Activated T-cell treated with anti-CD3 and anti-CD28 coated beads, Interleukin-2, amount 50 U/mL, for 48 hours (primary cell): ENCODE measurements at places on chromosomes 3 and 15.
A peak's percentile ranks its signal among the peaks of the same experiment; 100 is the strongest.

DNA sequence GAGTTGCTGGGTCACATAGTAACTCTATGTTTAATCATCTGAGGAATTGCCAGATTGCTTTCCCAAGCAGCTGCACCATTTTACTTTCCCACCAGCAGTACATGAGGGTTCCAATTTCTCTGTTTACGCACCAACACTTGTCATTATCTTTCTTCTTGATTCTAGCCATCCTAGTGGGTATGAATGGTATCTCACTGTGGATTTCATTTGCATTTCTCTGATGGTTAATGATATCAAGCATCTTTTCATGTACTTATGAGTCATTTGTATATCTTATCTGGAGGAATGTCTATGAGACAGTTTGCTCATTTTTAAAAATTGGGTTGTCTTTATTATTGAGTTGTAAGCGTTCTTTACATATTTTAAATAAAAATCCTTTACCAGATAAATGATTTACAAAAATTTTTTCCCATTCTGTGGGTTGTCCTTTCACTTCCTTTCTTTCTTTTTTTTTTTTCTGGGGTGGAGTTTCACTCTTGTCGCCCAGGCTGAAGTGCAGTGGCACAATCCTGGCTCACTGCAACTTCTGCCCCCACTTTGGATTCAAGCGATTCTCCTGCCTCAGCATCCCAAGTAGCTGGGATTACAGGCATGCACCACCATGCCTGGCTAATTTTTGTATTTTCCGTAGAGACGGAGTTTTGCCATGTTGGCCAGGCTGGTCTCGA is 8.9 kb upstream of the SGO1 start:
- no peak for DNase-seq

DNA sequence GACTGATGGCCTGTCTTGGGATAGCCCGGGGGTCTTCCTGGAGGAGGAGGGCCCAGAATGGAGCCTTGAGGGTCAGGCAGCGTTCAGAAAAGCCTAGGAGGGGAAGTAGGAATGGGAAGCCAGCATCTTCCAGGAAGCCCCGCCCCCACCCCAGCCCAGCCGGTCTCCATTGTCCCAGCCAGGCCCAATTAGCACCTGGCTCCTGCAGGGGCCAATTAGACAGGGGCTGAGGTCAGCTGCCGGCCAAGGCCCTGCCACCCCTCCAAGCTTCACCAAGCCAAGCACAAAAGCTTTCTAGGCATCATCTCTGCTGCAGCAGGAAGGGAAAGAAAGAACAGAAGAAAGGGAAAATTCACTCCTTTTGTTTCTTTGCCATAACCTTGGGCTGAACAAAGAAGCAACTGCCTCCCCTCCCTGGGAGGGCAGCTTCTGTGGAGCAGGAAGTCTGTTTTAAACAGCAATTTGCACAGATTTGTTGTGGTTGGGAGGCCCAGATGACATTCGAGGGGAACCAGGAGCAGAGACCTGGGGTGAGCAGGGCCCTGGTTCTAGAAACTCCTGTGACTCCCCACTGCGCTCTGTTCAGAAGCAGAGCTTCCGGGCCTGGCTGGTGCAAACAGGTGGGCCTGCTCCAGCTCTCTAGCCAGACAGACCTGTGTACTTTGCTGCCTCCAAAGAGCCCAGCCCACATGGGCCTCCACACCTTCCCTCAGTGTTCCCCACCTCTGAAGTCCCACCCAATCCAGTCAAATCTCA is 47.7 kb downstream of the CYP11A1 start:
- DNase-seq: no peak

- no peak for DNase-seq
These were observed 46.6 kb downstream of the SMAD6 start for GRCh38 chr15:66748708-66749035.

- DNase-seq: peak; percentile 1
These were observed 27.3 kb downstream of the ALDH1L1 start for GRCh38 chr3:126152901-126153694.

DNA sequence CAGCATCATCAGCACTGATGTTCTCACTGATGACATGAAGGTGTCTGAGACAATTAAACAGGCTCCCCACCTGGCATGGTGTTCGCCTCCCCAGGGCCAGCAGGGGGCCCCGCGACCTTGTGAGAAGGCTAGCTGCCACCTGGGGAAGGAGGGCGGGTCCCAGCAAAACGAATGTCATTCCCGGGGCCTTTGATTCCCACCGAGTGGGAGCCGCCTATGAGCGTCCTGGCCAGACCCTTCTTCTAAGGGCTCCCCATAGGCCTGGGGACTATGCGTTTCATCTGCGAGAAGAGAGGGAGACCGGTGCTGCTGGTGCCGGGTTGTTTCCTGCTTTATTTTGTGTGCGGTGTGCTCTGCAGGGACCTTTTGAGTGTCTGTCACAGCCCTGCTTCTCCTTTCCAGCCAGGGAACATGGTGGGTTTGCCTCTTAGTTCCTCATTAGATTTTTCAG is 20.5 kb upstream of the MINDY4B start:
- DNase-seq: peak; percentile 82

DNA sequence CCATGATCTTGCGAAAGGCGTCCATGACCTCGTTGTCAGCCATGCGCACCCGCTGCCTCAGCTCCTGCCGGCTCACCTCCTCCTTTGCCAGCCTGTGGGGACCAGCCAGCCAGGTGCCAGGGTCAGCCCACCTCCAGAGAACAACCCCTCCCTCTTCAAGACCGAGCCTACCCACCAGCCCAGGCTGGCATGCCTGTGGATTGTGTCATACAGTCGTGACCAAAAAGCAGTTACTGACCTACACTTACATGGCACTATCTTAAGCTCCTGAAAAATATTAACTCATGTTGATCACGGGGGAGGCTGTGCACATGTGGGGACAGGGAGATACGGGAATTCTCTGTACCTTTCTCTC is 10.7 kb upstream of the CAMK1 start:
- DNase-seq: no peak

DNA sequence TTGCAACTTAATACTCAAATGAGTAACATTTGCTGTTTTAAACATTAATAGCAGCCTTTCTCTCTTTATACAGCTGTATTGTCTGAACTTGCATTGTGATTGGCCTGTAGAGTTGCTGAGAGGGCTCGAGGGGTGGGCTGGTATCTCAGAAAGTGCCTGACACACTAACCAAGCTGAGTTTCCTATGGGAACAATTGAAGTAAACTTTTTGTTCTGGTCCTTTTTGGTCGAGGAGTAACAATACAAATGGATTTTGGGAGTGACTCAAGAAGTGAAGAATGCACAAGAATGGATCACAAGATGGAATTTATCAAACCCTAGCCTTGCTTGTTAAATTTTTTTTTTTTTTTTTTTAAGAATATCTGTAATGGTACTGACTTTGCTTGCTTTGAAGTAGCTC is 40.3 kb downstream of the CTNNB1 start:
- DNase-seq: no peak

- no peak for DNase-seq
These were observed 586.7 kb downstream of the NTRK3 start for GRCh38 chr15:87669846-87670245.

GRCh38 chr3:113374078-113374477 is 67.2 kb downstream of the CFAP44 start:
- DNase-seq: no peak

DNA sequence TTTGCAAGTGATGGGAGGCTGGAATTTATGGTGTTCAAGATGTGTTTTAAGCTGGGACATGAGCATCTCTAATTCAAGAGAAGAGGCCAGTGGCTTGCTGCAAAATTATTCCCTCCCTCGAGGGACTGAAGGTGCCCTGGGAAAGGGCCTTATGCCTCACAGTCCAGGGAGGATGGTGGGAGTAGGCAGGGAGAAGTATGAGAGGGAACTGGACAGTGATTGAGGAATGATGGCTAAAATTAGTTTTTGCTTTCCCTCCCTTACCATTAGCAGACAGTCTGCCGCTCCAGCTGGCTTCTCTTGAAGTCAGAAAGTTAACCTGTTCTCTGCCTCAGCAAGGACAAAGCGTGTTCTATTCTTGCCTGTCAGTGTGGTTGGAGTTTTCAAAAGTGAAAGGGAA is 139.8 kb upstream of the SEMA6D start:
- no peak for DNase-seq

GRCh38 chr15:33963831-33964664 is 4.2 kb upstream of the CHRM5 start:
- no peak for DNase-seq

GRCh38 chr3:170002231-170002630 is 35.6 kb upstream of the GPR160 start:
- DNase-seq: no peak

GRCh38 chr15:85954586-85954985 is 125.1 kb upstream of the AGBL1 start:
- DNase-seq: no peak

GRCh38 chr3:126381966-126382365 is 12.7 kb upstream of the CFAP100 start:
- no peak for DNase-seq

DNA sequence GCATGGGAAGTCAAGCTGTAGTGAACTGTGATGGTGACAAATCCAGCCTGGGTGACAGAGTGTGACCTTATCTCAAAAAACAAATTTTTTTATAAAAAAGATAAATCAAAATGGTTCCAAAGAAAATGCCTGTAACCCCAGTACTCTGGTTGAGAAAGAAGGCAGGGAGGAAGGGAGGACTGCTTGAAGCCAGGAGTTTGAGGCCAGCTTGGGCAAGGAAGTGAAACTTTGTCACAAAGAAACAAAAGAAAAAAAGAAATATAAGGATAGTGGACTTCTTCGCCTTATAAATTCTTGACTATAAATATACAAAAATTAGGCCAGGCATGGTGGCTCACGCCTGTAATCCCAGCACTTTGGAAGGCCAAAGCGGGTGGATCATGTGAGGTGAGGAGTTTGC is 34.1 kb downstream of the SMARCC1 start:
- DNase-seq: no peak

GRCh38 chr15:70016511-70016994 is 81.2 kb downstream of the TLE3 start:
- DNase-seq: no peak

- no peak for DNase-seq
These were observed 28.5 kb upstream of the PTPRG start for GRCh38 chr3:61532739-61533500.

GRCh38 chr15:50145451-50145872 is 26.4 kb upstream of the ATP8B4 start:
- DNase-seq: no peak

DNA sequence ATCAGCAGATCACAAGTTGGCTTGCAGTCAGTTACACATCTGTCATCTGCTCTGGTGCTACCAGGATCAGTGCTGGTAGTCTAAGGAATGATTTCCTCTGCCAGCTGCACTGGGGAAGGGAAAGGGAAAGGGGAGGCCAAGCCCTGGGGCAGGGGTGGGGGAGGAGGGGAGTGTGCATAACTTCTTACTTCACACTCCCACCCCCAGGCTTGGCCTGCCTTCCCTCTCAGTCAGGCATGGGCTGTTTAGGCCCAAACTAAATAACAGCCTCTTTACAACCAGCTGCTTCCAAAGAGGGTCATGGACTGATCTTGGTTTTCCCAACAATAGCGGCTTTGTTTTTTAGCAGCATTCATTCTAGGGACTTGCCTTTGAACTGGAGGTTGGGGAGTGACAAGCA is 86.1 kb upstream of the PSMD6 start:
- no peak for DNase-seq

GRCh38 chr15:67372543-67372942 is 118.0 kb downstream of the IQCH start:
- no peak for DNase-seq

GRCh38 chr3:129019266-129019665 is 18.2 kb downstream of the EFCC1 start:
- no peak for DNase-seq

DNA sequence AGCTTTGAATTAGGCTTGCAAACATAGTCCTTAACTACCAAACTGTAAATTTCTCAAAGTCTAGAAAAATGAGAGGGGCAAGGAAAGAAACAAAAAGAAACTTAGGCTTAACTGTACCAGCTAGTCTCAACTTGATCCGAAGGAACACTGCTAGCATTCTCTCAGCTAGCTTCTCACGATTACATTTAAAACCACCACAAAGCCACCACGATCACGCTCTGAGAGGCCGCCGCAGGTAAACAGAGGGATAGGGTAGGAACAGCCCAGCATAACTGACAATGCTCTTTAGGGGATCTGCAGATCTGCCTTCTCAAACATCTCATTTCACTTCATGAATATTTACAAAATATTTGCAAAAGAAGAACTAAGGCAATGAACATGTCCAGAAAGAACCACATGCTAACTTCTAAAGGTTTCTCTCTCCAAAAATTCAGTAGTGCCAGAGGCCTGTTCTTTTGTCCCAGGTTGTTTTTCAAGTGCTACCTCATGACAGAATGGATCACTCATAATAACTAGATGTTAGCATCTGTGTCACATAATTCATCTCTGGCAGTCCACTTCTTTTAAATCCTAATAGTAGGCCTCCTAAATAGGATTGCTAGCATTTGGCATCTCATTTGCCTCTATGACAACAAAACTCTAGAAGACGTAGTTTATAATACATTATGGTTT is 18.9 kb downstream of the VGLL4 start:
- DNase-seq: no peak

- no peak for DNase-seq
These were observed 106.2 kb downstream of the HERC1 start for GRCh38 chr15:63727542-63727941.

- no peak for DNase-seq
These were observed 2.8 kb upstream of the CD47 start for GRCh38 chr3:108093616-108094015.

- no peak for DNase-seq
These were observed 82.8 kb downstream of the TIGIT start for GRCh38 chr3:114376516-114377185.

GRCh38 chr15:101438482-101439284 is 50.8 kb downstream of the PCSK6 start:
- no peak for DNase-seq

DNA sequence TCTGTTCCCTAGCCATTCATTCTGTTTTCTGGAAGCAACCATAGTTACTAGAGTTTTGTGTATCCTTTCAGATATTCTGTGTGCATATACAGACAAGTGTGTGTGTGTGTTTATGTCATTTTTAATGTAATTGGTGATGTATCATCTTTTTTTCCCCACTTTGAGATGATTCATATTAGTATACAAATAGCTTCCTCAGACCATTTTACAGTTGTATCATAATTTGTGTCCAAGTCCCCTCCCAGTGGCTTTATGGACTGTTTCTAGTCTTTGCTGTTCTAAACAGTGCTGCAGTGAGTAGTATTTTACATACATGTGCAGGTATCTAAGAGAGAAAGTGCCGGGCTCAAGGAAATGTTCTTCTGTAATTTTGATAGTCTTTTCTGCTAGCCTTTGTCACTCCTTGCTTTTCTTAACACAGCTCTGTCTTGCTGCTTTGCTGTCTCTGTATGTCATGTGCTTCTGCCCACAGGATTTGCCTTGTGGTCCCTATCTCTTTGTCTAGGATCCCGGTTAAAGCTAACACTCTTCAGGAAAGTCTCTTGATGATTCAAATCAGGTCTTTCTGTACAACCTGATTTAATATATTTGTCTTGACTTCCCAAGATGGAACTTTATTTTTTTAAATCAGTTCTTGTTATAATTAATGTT is 31.5 kb upstream of the FBXL22 start:
- DNase-seq: no peak

DNA sequence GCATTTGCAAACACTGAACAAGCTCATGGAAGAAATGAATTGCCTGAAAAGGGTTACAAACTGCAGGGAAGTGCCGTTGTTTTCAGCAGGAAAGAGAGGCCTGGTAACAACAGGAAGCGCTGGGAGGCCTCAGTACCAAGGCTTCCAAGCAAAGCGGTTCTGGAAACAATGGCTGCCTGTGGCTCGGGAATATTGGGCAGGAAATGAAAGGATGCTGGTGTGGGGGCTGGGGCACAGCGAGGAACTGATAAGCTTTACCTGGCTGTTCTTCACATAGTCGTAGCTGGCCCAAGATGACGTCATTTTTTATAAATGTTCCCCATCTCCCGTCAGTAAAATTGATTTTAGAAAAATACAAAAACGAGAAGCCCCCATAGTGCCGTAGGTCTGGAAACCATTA is 55.9 kb downstream of the ARHGAP31 start:
- DNase-seq: no peak

GRCh38 chr3:125150525-125151441 is 61.8 kb downstream of the SLC12A8 start:
- DNase-seq: peak; percentile 77
